ENCODE measurements at places on chromosomes 3 and 15.

DNA sequence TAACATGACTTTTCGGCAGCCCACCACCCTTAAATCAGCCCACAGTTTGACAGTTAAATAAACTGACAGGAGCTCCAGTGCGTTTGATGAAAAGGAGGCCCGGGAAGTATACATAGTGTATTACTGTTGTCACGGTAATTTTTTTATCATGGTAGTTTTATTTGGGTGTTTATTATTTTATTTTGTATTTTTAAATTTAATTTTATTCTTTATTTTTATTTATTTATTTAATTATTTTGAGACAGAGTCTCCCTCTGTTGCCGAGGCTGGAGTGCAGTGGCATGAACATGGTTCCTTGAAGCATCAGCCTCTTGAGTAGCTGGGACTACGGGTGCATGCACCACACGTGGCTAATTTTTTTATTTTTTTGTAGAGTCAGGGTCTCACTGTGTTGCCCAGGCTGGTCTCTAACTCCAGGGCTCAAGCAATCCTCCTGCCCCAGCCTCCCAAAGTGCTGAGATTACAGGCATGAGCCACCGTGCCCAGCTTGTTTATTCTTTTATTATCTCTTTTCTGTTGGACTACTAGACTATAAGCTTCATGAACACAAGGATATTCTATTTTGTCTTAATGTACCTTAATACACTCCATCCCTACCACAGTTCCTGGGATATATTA, 65.3 kb downstream of the LRCH3 start:
- no peak for DNase-seq

GRCh38 chr3:31250116-31250777, 282.5 kb upstream of the STT3B start:
- no peak for DNase-seq

DNA sequence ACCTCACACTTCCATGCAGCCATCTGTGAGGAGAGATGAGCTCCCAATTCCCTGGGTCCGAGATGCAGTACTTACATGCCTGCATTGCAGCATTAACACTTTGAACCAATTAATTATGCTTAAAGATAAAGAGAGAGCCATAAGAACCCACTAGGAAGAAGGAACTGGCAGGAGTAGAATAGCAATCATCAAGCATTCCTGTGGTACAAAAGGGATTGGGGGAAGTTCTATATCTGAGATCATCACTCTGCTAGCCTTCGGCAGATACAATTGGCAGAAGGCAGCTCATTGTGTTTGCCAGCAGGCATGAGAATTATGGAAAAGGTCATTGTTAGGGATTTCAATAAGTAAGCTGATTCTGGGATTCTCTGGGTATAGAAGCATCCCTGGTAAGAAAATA, 891.4 kb downstream of the NTRK3 start:
- DNase-seq, result no peak

GRCh38 chr3:3241596-3241995, 62.1 kb upstream of the CRBN start:
- no peak for DNase-seq

- DNase-seq, result no peak
These were observed 51.5 kb upstream of the CFAP20DC start for GRCh38 chr3:59101231-59101736.

DNA sequence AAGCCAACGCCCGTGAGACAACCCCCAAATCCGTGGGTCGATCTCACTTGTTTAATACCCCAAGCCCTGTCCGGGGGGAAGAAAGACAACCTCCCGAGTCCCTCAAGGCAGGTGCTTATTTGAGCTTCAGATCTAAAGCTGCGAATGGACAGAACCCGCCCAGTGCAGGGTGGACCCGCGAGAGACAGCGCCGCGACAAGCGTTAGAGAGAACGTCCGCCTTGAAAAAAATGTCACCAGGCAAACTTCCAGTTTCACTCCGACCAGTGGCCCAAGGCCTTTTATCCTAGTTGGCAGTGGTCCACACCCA, 740 bp upstream of the OXSR1 start:
- no peak for DNase-seq

DNA sequence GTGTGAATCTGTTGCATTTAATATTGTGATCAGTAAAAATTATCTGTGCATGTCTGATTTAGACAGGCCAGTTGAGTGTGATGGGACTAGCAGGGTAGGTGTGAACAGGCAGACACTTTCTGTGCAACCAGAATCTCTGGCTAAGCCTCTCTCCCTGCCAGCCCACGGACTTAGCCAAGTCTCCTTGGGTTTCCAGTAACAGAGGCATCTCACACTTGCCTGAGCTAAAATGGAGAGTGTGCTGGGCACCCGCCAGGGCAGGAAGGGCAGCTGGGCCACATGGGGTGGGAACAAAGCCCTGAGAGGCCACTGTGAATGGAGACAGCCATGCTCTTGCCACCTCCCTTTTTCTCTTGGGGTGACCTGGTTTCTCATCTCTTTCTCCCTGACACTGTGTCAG, 12.5 kb upstream of the RPS27L start:
- no peak for DNase-seq

GRCh38 chr3:170471149-170471548, 52.5 kb downstream of the CLDN11 start:
- no peak for DNase-seq

- no peak for DNase-seq
These were observed 209.9 kb downstream of the ITPR1 start for GRCh38 chr3:4703054-4703480.

DNA sequence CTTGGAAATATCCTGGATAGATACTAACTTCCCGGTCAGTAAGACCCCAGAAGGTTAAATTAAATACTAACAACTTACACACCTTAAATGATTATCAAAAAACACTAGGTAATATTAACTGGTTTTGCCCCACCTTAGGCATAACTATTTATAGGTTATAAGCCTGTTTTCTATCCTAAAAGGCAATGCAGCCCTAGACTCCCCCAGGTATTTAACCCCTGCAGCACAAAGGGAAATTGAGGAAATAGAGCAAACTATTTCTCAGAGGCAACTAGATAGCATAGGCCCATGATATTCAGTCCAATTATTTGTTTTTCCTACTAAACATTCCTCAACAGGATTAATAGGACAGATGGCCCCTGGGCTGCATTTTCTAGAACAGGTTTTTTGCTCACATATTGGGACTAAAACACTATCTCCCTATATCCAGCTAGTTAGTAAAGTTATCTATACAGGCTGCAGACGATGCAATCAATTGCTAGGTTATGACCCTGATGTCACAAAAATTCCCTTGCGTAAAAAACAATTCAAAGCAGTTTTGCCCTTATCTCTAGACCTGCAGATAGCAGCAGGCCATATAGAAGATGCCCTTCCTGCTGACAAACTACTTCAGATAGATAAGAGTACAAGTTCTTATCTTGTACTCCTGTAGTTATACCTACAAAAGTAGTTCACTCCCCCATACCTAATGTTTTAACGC, 221.3 kb downstream of the DTWD1 start:
- DNase-seq, result no peak

DNA sequence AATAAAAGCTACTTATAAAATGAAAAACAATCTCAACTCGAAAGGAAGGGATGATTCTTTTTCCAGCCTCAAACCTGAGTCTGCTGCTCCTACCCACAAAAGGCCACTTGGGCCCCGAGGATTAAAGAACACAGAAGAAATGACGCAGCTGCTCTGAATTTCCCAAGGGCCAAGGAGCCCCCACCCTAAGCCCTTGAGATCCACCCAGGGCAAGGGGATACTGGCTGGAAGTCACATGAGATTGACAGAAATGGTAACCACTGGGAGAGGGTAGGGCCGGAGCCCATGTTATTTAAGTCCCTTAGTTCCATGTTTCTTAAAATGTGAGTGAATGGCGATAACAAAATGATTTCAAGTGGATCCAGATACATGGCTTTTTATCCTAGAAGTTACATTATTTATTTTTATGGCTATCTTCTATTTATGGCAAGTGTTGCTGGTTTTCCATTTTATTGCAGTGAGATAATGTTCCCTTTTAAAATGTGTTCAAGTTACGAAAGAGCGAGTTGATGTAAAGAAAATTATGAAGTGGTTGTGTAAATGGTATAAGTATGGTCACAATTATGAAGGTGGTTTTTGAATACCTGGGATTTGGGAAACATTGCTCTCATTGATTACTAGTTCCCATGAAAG, 16.8 kb downstream of the IGDCC4 start:
- DNase-seq, result no peak

DNA sequence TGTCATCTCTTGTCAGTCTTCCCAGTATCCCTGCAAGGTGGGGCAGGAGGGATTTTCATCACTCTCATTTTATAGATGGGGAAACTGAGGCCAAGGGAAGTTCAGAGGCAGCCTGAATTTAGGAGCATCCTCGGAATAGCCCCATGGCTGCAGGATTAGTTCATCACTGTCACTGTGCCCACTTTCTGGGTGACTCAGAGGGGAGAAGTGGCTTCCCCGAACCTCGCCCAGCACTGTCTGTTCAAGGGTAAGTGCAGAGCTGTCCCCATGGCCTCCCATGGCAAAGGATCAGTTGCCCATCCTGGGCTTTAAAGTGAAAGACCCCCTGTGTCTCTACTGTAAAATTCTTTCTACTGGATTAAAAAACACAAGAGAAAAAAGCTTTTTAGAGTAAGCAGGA, 60.0 kb upstream of the SEC13 start:
- no peak for DNase-seq

DNA sequence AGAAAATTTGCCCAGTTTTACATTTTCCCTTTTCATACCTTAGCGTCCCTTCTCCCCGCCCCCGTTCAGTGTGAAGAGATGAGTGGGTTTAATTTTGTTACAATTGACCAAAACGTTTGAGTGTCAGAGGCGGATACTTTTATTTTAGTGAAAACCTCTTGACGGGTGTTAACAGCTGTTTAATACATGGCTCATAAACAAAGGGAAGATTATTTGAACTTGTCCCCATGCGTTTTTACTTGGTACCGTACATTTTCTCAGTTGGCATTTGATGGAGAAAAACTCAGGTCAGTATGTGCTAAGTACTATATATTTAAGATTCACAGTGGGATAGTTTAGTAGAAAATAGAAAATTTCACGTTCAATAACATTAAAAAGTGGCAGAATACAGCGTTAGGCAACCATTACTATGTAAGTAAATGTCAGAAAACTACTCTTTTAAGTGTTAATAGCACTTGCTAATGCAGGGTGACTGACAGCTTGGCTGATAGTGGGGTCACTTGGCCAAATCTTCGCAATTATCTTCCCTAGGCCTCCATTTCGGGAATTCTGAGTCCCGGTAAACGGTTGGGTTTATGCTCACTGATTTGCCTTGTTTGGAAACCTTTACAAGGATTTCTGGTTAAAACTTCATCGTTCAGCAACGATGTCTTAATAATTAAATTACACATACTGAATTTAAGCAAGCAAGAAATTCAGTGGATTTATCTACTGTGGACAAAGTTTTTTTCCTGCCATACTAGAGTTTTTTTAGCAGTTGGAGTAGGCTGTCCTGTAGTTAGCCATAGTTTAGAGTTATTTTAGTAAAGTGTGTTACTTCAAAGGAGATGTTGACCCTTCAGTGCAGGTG, 4.8 kb downstream of the CHD2 start:
- no peak for DNase-seq

GRCh38 chr3:51703761-51704510, 2.9 kb upstream of the GRM2 start:
- DNase-seq, result no peak

DNA sequence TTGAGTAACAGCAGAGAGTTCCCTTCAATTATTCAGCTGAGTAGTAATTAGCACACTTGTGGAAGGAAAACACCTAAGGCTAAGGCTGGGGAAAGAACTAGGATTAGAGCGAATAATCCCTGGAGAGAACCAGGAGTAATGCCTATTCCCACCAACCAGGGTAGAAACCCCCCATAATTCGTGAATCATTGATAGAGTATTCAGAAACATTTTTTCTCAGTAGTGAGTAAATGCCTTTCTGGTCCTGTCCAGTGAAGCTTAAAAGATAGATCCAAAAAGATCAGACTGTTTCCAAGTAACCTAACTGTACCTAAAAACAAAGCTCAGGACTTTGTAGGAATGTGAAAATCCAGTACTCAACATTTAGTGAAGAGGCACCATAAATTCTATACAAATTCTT, 71.2 kb downstream of the DGKG start:
- DNase-seq, result no peak

GRCh38 chr3:135141672-135142071, 346.6 kb downstream of the EPHB1 start:
- no peak for DNase-seq

GRCh38 chr3:82141592-82141991, 380.1 kb upstream of the GBE1 start:
- DNase-seq, result no peak

GRCh38 chr3:9955611-9956352, 3.6 kb upstream of the PRRT3 start:
- DNase-seq, result no peak

DNA sequence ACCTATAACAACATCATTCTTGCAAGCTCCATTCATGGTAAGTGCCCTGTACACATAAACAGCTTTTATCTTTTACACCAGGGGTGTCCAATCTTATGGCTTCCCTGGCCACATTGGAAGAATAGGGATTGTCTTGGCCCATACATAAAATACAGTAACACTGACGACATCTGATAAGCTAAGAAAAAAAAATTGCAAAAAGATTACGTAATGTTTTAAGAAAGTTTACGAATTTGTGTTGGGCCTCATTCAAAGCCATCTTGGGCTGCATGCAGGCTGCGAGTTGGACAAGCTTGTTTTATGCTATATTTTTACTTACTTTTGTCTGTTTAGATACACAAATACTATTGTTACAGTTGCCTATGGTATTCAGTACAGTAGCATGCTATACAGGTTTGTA, 31.6 kb downstream of the ZNF654 start:
- no peak for DNase-seq

GRCh38 chr3:18559331-18559842, 134.2 kb upstream of the SATB1 start:
- DNase-seq, result peak; percentile 31

DNA sequence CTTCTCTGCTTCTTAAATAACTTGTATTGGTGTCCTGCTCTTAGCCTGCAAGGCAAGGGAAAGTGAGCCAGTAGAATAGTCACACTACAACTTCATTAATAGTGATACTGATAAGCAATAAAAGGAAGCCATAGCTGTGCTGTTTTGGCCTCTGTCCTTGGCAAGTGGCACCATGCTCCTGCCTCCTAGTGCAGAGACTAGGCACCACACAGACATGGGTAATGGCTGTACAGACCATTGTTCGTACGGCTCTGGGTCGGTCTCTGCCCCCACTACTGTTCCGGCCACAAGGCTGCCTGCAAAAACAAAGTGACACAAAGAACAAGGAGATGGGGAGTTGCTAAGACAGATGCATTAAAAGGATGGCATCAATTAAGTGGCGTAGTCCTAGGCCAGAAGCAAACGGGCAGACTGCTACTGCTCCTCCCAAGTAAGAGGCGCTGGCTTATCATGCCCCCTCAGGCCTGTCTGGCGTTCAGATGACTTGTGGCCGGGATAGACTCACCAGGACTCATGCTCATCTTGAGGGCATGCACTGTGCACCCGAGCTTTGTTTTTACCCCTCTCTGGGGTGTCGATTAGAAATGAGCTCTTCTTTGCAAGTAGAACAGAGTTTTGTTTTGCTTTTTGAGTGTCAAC, 75.6 kb downstream of the TRAK1 start:
- no peak for DNase-seq

Data from activated T-cell treated with anti-CD3 and anti-CD28 coated beads, Interleukin-2, amount 50 U/mL, for 1 hour (primary cell).